ENCODE measurements at places on chromosomes 12 and 14.

- peak; percentile 59 for DNase-seq
Observed at GRCh38 chr12:116687888-116688287, 50.0 kb downstream of the SPRING1 start.

GRCh38 chr12:1584326-1584725 is 10.1 kb downstream of the FBXL14 start:
- no peak for DNase-seq

GRCh38 chr12:121872546-121873215 is 14.0 kb upstream of the HPD start:
- peak; percentile 80 for DNase-seq

- no peak for DNase-seq
Observed at GRCh38 chr14:56505361-56505760, 74.2 kb upstream of the TMEM260 start.

- DNase-seq, result no peak
Observed at GRCh38 chr12:57145460-57146059, 1.9 kb downstream of the LRP1-AS start.

DNA sequence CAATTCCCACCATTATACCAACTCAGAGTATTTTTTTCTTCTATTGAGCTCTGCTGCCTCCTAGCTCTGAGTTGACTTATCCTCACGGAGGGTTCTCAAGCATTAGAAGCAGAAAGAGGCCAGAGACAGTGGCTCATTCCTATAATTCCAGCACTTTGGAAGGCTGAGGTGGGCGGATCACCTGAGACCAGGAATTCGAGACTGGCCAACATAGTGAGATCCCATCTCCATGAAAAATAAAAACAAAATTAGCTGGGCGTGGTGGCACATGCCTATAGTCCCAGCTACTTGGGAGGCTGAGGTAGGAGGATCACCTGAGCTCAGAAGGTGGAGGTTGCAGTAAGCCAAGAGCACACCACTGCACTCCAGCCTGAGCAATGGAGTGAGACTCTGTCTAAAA is 21.0 kb downstream of the HPD start:
- DNase-seq, result no peak

DNA sequence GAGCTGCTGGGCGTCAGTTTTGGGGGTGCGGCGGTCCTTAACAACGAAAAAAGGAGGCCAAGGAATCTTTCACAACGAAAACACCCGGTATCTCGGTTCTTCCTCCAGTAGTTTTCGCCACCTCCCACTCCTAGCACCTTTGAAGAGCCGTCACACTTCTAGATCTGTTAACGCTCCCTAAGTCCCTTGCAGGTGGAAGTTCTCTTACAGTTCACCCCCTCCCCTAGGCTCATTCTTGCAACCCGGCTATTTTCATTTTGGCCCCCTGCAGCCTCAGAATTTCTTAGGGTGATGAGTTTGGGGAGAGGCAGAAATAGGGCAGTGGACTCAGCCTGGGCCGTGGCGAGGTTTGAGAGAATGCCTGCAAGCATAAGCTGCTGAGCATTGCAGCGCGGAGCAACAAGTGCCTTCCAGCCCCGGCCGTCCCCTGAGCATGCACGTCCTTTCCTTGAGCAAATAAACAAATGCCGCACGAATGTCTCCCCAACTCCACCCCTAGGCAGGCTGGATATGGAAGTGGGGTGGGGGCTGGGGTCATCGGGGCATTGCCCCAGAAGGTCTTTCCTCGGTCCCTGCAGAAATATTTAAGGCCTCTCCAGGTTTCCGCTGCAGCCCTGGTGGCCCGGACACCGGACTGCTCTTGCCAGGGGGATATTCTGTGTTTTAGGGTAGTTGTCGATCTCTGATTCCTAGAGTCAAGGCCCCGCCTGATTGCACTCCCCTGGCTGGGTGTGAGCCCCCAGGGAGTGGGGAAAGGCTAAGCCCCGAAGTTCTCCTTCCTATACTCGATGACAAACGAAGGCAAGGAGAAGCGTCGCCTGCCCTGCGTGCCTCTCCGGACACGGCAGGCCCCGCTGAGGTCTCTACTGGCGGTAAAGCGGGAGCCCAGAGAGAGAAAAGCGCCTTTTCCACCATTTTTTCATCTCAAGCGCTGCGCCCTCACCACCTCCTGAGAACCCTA is 1.6 kb downstream of the RFX4 start:
- no peak for DNase-seq

DNA sequence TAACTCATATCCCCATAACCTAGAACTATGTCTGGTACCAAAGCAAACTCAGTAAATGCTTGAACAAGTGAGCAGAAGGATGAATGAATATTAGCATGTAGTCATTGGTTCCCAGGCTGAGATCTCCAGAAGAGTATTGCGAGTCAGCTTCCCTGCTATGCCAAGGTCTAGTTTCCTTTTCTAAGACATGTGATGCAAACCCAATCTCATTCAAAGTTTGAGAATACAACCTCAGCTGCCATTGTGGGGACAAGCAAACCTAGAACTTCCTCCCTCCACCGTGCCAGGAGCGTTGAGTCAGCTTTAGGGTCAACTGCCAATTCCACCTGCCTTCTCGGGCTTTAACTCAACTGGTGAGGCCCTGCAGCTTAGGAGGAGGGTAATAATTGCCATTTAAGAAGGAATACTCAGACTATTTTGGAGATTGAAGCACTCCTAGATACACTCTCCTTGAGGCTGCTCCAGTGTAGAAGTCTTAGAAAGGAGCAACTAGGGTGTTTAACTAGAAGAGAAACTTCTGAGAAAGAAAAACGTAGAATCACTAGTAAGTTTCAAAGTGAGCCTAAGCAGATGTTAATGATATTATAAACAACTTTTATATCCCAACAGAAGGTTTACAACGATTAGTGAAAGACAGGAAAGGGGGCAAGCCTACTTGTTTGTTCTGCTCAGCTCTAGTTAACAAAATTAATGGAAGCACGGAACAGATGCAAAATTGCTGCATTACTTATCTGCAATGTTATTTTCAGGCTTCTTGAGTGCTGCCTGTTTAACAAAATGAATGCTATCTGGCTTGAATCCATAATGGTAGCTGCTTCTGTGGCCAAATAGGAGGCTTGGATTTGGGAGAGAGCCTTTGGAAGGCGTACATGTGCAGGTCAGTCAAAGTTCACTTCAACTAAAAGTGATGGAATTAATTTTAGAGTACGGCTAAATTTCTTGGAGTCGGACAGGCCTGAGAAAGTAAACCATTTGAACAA is 96.9 kb downstream of the HELB start:
- DNase-seq, result no peak

GRCh38 chr14:66543996-66544395 is 36.0 kb downstream of the GPHN start:
- DNase-seq, result no peak

- DNase-seq, result no peak
Observed at GRCh38 chr12:83801972-83802371, 1110.6 kb downstream of the SLC6A15 start.

DNA sequence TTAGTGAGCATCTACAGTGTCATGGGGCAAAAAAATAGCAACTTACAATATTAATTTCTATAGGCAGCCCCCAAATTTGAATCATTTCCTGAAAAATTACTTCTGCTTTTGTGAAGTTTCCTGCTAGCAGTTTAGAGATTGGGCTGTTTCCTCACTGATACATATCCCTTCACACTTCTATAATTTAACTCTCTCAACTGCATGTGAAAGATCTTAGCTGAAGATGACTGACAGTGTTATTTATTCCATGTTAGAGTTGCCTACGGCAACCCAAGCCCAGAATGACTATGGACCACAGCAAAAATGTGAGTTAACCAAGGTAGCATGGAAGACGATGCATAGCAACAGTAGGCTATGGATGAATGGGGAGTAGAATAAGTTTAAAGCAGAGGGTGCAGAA is at the start of gene KLRG1:
Gene KLRG1 (plus strand): TSS at position 134 of the 400 bp plus-strand sequence. CDS start 90 bp downstream, at position 224.
- no peak for DNase-seq

GRCh38 chr12:107533218-107533617 is 152.4 kb upstream of the PWP1 start:
- DNase-seq, result no peak

- no peak for DNase-seq
Observed at GRCh38 chr12:66065150-66065549, 65.4 kb downstream of the LLPH start.

DNA sequence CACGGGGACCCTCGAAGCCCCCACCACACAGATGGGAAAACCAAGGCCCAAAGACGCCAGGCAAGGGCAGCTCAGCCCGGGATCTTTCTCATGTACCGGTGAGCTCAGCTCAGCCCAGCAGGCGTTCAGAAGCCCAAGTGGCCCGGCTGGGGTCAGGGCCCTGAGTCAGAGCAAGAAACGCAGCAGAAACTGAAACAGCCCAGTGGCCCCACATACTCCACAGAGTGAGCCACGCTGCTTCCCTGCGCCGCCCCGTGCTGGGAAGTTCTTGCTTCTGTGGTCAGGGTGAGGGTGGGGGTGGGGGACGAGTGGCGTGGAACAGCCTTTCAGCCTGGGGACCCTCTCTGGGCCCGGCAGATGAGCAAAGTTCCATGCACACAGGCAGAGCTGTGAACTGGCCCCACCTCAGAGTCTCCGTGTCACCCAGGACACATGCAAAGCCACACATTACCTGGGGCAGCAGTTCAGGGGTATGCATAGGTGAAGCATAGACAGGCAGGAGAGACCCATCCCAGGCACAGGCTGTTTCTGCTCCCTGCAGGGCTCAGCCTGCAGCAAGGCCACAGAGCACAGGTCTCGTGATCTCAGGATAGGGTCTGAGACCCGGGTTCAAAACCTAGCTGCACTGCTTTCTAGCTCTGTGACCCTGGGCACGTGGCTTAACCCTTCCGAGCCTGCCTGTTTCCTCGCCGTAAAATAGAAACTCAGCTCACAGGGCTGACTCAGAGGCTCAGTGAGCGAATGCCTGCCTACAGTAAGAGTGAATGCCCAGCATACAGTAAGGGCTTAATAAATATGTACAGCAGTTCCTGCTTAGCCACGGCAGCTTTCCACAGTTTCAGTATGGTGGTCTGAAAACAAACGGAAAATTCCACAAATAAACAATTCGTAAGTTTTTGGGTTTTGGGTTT is 21.6 kb downstream of the NCOR2 start:
- DNase-seq, result no peak

DNA sequence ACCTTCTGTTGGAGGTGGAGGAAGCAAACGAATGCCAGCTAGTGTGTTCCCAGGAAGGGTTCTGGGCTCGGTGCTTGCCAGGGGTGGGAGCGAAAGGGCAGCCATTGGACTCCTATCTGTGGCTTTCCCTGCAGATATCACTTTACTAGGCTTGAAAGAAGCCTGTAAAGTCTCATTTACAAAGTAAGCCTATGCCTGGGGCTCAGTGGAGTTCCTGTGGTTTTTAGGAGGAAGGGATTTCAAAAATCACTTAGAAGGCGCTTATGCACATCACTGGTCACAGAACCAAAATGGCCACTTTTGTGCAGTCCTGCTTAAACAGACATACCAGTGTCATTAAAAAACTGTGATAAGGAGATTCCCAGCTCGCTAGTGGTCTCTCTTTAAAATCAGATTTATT is 22.7 kb downstream of the CLMN start:
- DNase-seq, result no peak

GRCh38 chr12:31568498-31568897 is 22.4 kb downstream of the DENND5B start:
- no peak for DNase-seq

- DNase-seq, result peak; percentile 59
Observed at GRCh38 chr12:16347391-16348298, at the start of gene MGST1. Gene MGST1, plus strand, starts transcription at chr12:16347645. Its CDS starts 6,608 bp downstream, at chr12:16354253.

DNA sequence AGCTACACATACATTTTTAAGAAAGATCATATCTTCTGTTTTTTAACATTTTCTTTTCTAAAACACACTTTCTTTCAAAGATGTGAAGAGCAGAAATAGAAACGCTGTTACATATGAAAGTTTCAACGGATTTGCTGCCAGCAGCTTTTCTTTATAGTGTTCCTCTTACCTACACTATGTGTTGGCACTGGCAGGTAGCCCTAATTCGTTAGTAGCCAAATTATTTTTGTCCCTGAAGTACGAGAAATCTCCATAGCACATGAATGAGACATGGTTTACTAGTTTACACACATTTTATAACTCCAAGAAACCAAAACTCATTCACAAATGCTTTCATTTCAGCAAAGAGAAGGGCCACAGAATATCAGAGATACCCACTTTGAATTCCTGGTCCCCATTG is 6.6 kb downstream of the SOX5 start:
- no peak for DNase-seq

DNA sequence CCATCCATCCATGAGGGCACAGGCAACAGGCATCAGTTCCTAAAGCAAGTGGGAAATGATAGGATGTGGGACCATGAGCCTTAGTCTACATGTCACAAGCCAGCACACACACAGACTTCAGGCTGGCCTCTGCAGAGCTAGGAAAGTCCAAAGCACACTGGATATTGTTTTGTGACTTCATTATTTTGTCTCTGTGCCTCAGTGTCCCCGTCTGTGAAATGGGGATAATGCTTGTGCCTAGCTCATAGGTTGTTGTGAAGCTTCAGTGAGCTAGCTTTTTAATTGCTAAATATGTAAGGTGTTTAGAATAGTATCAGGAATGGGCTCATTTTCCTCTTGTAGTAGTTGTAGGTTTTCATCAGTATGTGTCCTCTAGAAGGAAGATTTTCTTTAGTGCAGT is 27.0 kb upstream of the PLEK2 start:
- no peak for DNase-seq

DNA sequence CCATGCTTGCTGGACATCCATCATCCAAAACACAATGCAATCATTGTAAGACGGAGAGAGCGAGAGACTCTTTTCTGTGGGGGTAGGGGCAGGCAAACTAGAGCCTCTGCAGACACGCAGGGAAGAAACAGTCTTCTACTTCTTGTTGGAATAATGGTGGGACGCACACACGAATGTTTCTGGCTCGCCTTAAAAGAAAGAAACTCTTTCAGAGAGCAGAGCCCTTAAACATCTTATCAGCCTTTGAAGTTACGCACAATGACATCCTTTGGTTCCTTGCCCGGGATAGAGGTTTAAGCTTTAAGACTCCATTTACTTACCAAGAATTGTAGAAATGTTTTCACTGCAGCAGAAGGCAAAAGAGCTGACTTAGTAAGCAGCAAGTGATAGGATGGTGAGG is 133.8 kb upstream of the FOXN3 start:
- no peak for DNase-seq

GRCh38 chr12:117797202-117797601 is 171.6 kb downstream of the KSR2 start:
- DNase-seq, result no peak

DNA sequence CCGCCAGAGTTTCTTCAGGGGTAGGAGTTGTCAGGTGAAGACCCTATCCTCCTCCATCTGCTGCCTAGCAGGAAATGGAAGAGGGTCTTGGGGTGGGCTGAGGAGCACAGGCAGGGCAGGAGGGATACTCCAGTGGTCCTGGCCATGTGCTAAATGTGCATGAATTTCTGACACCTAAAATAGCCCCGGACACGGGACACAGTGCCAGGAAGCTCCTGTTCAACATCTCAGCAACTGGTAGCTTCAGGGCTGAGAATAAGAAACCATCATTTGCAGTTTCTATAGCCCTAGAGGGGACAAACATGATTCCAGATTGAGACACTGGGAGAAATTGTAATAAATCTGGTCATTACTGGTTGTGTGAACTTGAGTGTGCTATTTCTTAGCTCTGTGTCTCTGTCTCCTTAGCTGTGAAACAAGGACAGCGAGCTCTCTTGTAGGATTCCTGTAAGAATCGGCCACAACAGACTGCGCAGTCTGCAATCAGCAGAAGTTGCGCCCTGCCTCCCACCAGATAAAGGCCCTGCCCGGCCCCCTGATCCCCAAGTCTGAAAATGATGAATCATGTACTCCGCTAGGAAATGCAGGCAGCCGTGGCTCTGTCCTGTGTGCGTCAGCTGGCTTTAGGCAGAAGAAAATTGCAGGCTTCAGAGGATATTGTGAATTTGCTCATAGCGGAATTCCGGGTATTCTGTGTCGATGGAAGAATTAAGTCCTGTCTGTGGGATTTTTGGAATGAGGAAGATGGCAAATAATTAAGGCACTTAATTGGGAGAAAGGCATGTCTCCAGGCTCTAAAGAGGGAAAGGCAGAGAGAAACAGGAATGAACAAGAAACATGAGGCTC is 35.2 kb upstream of the MEG3 start:
- peak; percentile 70 for DNase-seq
